ENCODE measurements at places on chromosomes 16 and 17.

DNA sequence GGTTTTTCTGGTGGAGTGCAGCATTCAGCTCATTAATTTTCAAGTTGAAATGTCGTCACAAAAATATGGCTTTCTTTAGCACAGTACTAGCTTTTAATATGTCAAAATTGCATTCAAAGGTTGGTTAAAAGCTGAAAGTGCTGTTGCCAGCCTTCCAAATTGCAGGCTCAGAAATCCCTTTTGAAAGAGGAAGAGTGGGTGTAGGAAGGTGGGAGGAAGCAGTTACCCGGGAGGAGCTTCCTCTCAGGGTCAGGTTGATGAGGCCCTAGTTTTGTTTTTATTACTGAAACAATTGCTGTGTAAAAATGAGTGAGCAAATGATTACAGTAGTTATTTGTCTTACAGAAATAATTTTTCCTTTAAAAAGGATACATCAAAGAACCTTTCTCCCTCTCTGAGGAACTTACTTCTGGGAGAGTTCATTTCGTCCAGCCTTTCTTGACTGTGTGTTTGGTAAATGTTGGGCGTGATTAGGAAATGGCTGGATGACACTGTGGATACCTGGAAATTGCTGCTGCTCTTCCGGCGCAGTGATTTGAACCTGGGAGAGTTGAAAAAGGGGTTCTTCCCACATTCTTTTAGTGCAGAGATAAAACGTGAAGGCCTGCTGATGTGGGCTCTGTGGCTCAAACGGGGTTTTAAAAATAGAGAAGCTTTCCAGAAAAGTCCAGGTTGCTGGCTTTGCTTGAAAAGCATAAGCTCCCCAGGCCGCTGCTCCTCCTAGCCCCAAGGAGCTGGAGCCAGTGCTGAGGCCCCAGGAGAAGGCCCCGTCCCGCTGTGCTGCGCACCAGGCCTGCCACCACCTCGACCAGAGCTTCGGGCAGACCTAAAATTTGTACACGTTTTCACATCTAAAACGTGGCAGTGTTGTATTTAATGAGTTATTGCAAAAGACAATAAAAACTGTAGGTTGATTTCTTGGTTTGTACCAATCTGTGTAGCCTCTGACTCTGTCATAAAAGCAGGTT lies 41.7 kb downstream of the SEC14L1 start:
- DNase-seq: no peak

DNA sequence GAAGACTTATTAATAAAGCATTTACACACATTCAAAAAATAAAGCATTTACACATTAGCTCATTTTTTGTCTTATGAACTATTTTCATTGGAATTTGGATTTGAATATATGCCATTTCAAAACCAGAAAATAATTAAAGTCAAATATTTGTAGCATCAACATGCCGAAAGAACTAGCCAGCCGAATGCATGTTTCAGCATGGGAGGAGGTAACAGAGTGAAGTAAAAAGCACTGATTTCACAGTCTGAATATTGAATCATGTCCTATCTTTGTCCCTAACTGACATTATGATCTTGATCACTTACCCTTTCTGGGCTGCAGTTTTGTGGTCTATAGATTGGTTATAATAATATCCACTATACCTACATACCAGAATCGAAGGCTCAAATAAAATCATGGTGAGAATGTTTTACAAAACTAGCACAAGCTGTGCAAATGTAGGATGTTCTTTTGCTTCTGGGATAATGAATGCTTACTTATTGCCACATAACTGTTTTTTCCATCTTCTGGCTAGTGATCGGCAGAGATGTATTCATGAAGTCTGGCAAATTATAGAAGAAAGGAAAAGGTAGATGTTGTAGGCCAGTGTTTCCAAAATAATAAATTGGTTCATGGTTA lies 84.7 kb downstream of the TUBD1 start:
- DNase-seq: no peak

DNA sequence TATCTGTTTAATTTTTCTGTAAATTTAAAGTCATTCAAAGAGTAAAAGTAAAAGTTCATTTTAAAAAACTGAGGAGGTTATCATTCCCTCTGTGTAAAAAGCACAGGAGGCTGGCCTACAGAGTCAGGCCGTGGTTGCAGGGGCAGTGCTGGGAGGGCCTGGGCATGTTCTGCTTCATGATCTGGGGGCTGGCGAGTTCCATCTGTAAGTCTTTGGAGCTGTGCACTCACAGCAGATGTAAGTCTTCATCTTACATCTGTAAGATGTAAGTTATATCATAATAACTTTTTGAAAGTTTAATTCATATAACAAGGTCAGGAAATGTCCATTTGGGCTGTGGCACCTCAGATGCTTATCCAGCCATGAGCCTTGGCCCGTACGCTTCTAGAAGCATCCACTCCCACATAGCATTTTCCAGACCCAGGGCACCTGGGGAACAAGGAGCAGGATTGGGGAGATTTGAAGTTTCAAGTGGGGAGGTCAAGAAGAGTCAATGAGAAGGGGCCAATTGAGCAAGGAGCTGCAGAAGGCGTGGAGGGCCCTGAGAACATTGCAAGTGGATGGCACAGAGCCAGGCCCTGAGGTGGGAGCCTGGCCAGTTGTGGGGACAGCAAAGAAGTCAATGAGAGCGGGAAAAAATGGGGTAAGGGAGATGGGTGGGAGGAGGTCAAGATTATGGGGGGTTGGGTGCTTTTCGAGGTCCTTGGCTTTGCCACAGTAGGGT lies 54.1 kb downstream of the TNFRSF13B start:
- no peak for DNase-seq

- no peak for DNase-seq
Observed at GRCh38 chr16:83211711-83212110, 584.9 kb downstream of the CDH13 start.

DNA sequence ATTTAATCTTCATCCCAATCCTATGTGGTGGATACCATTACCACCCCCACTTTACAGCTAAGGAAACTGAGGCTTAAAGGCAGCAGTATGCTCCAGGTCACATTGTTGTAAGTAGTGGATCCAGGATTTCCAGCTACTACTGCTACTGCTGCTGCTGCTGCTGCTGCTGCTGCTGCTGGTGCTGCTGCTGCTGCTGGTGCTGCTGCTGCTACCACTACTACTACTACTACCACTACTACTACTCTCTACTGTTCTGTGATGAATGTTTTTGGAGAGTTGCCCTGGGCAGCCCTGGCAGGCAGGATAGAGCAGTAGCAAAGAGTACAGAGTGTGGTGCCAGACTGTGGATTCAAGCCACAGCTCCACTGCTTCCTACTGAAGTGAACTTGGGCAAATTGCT lies 49.3 kb upstream of the SLC12A3 start:
- no peak for DNase-seq

GRCh38 chr17:56948491-56948890 lies 12.4 kb downstream of the COIL start:
- DNase-seq: no peak

DNA sequence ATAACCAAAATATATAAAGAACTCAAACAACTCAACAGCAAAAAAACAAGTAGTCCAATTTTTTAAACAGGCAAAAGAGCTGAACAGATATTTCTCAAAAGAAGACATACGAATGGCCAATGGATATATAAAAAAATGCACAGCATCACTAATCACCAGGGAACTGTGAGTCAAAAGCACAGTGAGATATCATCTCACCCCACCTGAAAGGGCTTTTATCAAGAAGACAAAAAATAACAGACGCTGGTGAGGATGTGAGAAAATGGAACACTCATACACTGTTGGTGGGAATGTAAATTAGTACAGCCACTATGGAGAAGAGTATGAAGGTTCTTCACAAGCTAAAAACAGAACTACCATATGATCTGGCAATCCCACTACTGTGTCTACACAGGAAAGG lies 7.4 kb downstream of the XYLT1 start:
- no peak for DNase-seq

- no peak for DNase-seq
Observed at GRCh38 chr17:82253179-82253544, 20.3 kb downstream of the CSNK1D start.

DNA sequence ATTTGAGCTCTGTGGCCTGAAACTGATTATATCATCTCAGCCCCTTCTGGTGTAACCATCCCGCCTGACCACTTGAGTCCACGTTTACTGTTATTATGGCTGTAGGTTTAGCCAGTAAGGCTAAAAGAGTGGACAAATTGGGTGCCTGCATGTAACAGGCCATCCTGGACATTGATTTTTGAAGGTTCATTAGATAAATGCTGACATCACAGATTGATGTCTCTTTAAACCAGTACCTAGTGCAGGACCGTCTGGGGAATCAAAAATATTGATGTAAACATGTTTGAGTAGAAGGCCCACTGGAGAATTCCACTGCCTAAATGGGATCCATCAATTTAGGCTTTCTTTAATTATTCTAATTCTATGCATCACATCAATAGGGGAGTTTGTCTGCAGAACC lies 215.1 kb downstream of the IRX3 start:
- DNase-seq: no peak

DNA sequence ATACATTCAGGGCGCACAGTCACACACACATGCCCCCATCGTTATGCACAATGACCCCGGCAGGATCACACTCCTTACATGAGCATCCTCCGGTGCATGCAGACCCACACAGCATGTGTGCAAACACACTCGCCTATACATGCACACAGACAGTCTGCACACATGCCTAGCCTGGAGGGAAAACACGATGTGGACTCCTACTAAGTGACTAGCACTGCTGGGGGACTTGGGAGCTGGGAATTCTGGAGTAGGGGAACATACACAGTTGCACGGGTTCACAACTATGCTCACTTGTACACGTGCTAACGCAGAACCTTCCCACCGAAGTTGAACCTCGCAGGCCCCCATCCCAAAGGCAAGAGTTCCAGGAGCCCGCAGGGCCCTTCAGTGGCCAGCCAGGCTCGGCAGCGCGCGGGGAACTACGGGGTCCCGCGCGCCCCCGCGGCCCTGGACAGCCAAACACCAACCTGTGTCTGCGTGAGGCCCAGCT lies 2.0 kb downstream of the DLX3 start:
- DNase-seq: no peak

DNA sequence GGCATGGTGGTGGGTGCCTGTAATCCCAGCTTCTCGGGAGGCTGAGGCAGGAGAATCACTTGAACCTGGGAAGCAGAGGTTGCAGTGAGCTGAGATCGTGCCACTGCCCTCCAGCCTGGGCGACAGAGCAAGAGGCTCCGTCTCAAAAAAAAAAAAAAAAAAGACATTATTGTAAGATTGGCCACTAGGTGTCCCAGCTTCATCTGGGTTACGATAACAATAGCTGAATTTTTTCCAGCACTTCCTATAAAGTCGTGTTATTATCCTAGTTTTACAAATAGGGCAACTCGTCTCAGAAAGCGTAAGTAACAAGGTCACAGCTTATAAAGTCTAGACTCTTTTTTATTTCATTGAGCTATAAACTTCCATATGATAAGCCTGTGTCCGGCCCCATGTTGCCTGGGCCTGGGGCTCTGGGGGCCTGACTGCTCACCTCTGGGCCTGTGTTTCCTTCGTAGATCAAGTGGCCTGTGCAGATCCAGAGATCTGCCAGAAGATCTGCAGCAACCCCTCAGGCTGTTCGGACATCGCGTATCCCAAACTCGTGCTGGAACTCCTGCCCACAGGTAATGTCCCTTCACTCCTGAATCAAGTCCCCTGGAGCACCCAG lies 60.5 kb downstream of the SLC5A11 start:
- DNase-seq: no peak

GRCh38 chr16:62018301-62019060 lies 17.8 kb downstream of the CDH8 start:
- no peak for DNase-seq

DNA sequence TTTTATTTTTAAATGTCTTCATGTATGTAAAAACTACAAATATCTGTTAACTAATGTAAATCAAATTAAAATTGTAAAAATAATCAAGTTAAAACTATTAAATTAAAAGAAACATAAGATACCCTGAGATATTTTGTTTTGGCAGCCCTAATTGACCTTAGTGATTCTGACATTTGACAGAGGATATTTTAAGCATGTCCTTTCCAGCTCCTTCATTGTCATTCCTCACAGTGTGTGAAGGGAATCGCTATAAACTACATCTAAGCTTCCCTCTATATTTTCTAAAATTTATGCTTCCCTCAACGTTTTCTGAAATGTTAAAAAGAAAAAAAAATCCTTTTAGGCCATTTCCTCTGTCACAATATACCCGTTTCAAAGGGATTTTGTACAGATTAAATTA lies 20.2 kb downstream of the CEP112 start:
- DNase-seq: no peak

DNA sequence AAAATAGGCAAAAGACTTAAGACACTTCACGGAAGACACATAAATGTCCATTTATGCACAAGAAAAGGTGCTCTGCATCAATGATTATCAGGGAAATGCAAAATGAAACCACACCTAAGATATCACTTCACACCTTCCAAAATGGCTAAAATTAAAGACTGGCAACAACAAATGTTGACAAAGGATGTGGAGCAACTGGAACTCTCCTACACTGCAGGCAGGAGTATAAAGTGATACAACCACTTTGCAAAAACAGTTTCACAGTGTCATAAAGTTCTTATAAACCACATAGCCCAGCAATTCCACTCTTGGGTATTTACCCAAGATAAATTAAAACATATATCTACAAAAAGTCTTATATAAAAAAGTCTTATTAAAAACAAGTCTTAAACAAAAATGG lies 7.8 kb downstream of the BBS2 start:
- DNase-seq: no peak

GRCh38 chr16:20903899-20904506 lies 3.4 kb downstream of the LYRM1 start:
- DNase-seq: no peak

GRCh38 chr16:29791845-29792807 lies 1.6 kb downstream of the KIF22 start:
- no peak for DNase-seq

DNA sequence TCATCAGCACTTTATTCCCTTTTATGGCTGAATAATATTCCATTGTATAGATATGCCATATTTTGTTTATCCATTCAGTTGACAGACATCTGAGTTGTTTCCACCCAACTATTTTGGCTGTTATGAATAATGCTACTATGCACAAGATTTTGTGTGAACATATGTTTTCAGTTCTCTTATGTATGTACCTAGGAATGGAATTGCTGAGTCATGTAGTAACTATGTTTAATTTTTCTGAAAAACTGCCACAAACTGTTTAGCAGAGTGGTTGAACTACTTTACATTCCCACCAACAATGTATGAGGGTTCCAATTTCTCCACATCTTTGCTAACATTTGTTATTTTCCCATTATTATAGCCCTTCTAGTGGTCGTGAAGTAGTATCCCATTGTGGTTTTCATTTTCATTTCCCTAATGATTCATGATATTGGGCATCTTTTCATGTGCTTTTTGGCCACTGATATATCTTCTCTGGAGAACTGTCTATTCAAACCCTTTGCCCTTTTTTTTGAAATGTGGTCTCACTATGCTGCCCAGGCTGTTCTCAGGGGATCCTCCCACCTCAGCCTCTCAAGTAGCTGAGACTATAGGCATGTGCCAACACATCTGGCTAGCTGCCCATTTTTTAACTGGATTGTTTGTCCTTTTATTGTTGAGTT lies 26.3 kb downstream of the SMURF2 start:
- no peak for DNase-seq

GRCh38 chr17:80356231-80356856 lies 58.6 kb upstream of the ENDOV start:
- DNase-seq: no peak

GRCh38 chr17:79269620-79270019 lies 195.0 kb downstream of the ENGASE start:
- no peak for DNase-seq

- DNase-seq: no peak
Observed at GRCh38 chr17:39716879-39717536, 13.3 kb downstream of the MIEN1 start.

GRCh38 chr17:76747716-76748363 lies 9.9 kb downstream of the MFSD11 start:
- no peak for DNase-seq
